Activated CD8-positive, alpha-beta T cell treated with anti-CD3 and anti-CD28 coated beads, Interleukin-2, amount 10 ng/mL, durations not matched to agents 7 days and 5 days (primary cell): ENCODE measurements at places on chromosomes 7 and 10. TPM values are rescaled to one million over a fixed set of nuclear protein-coding genes. Genes with fewer than 3 reads are reported as not detected.

DNA sequence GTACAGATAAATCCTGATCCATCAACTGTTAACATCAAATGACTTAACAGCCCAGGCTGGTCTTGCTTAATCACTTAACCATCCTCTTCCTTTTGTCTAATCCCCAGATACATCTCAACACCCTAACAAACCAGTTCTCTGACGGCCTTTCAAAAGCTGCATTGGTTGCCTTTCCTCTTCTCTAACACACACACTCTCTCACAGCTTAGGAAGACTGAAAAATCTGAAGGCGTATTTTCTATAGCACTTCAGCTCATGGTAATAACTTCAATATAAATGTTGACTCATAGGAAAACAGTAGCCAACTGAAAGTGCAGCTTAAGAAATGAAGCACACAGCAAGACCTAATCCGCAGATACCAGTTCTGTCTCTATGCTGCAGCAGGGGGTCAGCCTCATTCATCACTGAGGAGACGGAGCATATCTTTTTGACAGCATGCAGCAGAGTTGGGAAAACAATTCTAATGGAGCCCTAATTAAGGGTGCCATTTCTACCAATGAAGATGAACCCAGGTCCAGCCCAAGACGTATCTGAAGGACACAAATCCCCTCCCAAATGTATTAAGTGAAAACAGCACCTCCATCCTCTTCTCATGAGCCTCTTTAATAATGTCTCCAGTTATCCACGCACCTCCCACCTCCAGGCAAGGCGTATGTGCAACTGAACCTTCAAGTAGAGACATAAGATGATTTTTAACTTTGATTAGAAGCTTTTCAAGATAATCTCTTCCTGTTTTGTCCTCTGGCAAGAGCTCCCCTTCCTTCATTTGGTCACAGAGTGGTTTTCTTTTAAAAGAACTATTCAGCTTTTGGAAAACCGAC lies 211.7 kb upstream of the NFE2L3 start:
- peaks cover 13% of the 10 kb centered on the region for H3K4me1 ChIP-seq
- peaks cover 18% of the 10 kb centered on the region for H3K27me3 ChIP-seq
- H3K4me3 ChIP-seq: peak overlapping the region; percentile 5

NUTM2A gene
- total RNA-seq: 0.71 TPM

DNA sequence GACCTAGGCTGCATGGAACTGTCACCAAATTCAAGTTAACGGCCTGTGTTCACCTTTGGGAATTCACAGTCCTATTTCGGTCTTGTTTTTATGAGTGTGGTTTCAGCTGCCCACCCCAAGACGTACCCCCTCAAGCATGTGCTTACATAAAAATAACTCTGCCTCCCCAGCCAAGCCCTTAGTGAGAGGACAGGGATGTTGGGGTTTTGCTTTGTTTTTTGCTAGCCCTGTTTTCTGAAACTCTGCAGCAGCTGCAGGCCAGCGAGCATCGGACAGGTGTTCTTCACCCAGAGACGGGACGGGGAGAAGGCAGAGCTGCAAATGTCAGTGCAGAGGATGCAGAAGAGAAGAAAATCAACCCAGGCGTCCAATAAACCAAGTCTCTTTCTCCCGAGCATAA lies 13.5 kb downstream of the CHST15 start:
- no peak overlapping the region for H3K4me3 ChIP-seq
- peaks cover 1% of the 10 kb centered on the region for H3K4me1 ChIP-seq
- no peak for DNase-seq
- H3K27me3 ChIP-seq: no peaks in the 10 kb centered on the region
- no peaks in the 10 kb centered on the region for H3K36me3 ChIP-seq

GRCh38 chr10:21740989-21741388 lies 207.0 kb downstream of the MLLT10 start:
- DNase-seq: peak; percentile 44
- no peak overlapping the region for H3K4me3 ChIP-seq
- H3K4me1 ChIP-seq: peaks cover 57% of the 10 kb centered on the region
- no peaks in the 10 kb centered on the region for H3K27me3 ChIP-seq

GRCh38 chr10:104300736-104301292 lies 31.8 kb downstream of the GSTO2 start:
- H3K4me1 ChIP-seq: peaks cover 43% of the 10 kb centered on the region
- H3K27me3 ChIP-seq: peaks cover 2% of the 10 kb centered on the region

EPHB6 gene
- 7.0 TPM for total RNA-seq

NPFFR1 gene
- not detected for total RNA-seq

DNA sequence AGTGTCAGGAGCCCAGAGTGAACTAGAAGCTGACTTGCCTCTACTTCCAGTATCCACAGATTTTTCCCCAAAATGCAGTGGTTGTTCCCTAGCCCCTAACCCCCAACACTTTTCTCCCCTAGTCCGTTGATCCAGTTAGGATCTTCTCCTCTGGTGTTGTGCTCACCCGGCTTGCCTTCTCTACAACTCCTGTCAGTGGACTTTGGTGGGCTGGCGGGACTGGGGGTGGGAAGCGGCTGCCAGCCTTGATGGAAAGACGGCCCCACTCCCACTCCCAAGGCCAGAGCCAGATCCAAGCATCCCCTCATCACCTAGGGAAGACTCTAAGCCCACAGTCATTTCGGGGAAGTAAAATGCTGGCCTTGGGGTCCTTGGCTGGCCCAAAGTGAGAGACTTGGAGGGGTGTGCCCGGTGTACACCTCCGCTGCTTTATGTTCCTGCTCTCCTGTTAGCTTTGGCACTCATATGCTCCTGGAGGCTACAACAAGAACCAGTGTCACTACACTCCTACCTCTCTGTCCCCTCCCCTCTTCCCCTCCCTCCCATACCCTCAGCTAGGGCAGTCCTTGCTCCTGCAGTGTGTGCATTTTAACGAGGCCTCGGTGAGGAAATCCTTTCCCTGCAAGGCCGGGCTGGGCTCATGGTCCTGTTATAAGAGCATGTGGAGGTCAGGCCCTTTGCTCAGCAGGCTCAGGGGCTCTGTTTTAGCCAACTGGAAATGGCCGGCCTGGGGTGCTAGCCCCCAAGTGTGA lies 930 bp upstream of the HOXA10 start:
- H3K27ac ChIP-seq: no peak overlapping the region
- H3K36me3 ChIP-seq: peaks cover 7% of the 10 kb centered on the region
- H3K27me3 ChIP-seq: peaks cover 59% of the 10 kb centered on the region
- DNase-seq: no peak
- H3K4me3 ChIP-seq: peak overlapping the region; percentile 28

ITGB8 gene
- not detected for total RNA-seq

DNA sequence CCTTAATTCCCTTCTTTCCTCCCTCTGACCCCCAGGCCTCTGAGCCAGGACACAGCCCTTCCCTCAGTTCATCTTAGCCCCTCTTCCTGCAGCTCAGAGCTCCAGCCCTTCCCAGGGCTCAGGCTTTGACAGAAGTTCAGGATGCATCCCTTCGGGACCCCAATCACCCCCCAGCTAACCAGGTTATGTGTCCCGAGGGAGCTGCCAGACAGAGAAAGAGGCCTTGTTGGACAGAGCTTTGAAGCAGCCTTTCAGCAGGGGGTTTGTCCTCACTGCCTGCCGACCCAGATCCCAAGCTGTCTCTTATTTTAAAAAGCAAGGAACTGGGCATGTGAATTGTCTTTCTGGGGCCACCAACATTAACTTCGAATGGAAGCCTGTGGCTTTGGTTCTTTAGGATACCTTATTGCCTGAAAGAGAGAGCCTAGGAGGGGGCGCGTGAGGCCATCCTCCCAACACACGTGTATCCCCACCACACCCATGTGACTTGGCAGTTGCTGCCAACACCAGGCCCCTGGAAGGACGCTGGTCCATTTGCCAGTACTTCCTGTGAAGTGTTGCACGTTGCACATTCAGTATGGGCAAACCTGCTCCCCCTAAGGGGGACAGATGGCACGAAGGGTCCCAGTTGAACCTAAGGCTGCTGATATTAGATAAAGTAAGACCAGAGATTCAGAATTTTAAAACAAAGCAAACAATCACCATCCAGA lies 858 bp downstream of the CCDC136 start:
- H3K27ac ChIP-seq: no peak overlapping the region
- H3K4me1 ChIP-seq: peaks cover 16% of the 10 kb centered on the region
- no peak for DNase-seq
- H3K36me3 ChIP-seq: no peaks in the 10 kb centered on the region
- peak overlapping the region; percentile 26 for H3K4me3 ChIP-seq

NDUFB8 gene
- total RNA-seq: 293 TPM

DNA sequence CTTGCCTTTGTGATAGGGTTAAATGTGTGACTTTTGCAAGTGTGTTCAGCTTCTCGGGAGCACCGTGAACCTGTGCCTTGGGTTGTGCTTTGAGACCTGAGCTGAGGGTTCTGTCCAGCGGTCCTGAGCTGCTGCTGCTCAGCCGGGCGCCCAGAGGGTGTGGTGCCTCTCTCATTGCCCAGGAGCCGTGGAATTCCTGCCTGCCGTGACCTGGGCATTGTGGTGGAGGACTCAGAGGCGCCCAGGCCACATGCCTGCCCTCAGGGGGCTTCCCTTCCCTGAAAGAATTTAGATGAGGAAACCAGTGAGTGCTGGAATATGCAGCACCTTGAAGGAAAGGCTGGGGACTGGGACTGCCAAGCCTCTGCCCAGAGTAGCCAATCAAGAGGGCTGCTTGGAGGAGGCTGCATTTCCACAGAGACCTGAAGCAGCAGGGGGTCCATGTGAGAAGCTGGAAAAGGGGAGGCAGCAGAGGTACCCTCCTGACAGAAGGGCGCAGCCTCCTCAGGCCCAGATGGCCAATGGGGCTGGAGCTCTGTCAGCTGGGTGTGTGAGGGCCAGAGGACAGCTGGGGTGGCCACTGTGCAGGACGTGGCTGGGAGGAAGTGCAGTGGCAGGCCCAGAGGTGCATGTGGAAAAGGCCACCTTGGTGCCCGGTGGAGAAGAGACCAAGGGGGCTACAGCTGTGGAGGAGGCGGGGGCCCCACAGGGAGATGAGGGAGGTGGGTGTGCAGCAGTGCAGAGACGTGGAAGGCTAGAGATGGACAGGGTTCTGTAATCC lies 107.3 kb downstream of the NKX6-2 start:
- DNase-seq: no peak
- no peak overlapping the region for H3K27ac ChIP-seq
- no peak overlapping the region for H3K4me3 ChIP-seq
- H3K27me3 ChIP-seq: no peaks in the 10 kb centered on the region
- H3K4me1 ChIP-seq: peaks cover 5% of the 10 kb centered on the region

DNA sequence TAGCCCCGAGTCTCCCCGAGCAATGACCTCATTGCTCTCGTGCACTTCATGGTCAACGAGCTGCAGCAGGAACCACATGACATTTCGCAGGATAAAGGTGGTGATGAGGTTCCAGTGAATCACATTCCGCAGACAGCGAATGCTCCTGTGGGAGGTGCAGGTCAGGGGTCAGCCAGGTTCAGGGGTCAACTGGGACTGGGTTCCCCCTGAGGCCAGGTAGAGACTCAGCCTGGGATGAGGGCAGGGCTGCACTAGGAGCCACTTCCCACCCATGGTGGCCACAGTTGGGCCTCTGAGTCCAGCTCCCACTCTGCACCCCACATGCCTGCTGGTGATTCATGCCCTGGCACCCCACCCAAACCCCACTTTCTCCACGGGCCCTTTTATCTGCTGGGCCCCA lies 17.2 kb downstream of the CRHR2 start:
- H3K27ac ChIP-seq: no peak overlapping the region
- H3K27me3 ChIP-seq: peaks cover 3% of the 10 kb centered on the region
- no peak overlapping the region for H3K4me3 ChIP-seq
- H3K4me1 ChIP-seq: no peaks in the 10 kb centered on the region
- DNase-seq: no peak

GRCh38 chr10:126628746-126629145 lies 41.7 kb downstream of the C10orf90 start:
- no peak overlapping the region for H3K27ac ChIP-seq
- no peaks in the 10 kb centered on the region for H3K36me3 ChIP-seq
- no peaks in the 10 kb centered on the region for H3K27me3 ChIP-seq
- DNase-seq: no peak
- H3K4me3 ChIP-seq: no peak overlapping the region

ZNF479 gene
- total RNA-seq: not detected

DNA sequence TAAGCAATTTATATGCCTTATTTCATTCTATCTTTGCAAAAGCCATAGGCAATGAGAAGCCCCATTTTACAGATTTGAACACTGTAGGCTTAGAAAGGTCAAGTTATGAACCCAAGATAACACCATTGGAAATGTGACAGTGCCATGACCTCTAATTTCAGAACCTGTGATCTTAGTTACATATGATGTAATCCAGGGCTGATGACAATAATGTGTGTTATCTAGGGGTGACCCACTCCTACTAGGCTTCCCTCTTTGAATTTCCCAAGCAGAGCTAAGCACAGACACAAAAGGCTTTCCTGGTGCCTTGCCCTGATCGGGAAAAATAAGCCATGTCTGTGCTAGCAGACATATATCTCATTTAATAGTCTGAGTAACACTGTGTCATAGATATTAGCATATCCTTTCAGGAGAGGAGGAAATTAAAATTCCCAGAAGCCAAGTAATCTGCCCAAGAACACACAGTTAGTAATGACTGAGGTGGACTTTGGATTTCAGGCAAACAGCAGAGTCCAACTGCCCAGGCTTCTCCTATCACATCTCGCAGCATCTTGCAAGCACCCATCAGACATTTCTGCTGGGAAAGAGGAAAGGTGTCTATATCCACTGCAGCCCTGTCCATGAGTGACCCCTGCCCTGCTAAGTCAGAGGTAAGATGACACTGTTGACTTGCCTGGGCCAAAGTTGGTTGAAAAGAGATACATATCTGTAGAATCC lies 2.8 kb upstream of the TECTB start:
- peaks cover 8% of the 10 kb centered on the region for H3K27me3 ChIP-seq
- no peaks in the 10 kb centered on the region for H3K36me3 ChIP-seq
- H3K4me3 ChIP-seq: no peak overlapping the region
- no peak for DNase-seq

DNA sequence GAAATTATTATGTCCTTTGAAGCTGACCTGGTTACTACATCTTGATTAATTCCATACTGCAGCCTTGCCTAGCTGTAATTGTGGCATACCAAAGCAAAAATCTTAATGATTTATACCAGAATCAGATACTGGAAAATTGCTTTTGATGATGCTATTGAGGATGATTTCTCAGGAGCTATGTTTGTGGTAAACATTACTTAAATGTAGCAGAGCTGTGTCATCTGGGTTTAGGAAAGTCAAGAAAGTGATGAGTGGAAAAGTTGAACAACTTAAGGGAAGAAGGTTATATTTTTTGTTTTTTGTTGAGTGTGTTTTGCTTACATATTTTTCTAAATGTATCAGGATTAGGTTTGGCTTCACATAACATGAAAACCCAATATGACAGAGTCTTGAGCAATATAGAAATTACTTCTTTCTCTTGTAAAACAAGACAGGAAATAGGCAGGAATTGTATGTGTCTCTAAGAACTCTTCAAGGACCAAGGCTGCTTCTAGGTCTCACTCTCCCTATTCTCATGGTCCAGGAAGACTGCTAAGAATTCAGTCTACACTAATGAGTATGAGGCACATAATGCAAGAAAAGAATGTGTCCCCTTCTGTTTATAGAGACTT lies 87.6 kb upstream of the MTPN start:
- no peaks in the 10 kb centered on the region for H3K4me1 ChIP-seq
- no peak overlapping the region for H3K4me3 ChIP-seq
- H3K36me3 ChIP-seq: no peaks in the 10 kb centered on the region
- no peak for DNase-seq

NEUROG3 gene
- not detected for total RNA-seq
